ENCODE measurements at places on chromosomes 3 and 15.

- DNase-seq: no peak
Measured at GRCh38 chr3:51621091-51621892, 49.8 kb upstream of the TEX264 start.

- no peak for DNase-seq
Measured at GRCh38 chr15:45224621-45225217, 27.3 kb upstream of the SLC28A2 start.

GRCh38 chr3:139006051-139006716 is at the start of gene PRR23A:
PRR23A (minus strand) TSS chr3:139006268; CDS start chr3:139006268, 0 bp downstream.
- no peak for DNase-seq

GRCh38 chr3:42488687-42489086 is 13.8 kb upstream of the VIPR1 start:
- no peak for DNase-seq

DNA sequence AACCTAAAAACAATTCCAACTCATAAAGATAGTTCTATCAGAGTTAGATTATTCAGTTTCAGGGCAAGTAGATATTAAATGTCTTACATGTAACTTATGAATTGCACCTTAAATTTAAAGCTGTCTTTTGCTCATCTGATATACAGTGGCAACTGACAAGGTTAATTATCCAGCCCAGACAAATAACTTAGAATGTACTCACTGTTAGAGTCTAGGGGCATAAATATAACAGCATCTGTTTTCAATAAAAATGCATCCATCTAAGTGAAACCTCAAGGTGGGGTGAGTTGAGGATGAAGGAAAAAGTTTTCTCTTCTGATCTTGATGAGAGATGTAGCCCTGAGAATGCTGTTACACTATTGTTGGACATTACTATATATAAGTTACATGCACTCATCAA is 112.6 kb downstream of the FBN1 start:
- no peak for DNase-seq

DNA sequence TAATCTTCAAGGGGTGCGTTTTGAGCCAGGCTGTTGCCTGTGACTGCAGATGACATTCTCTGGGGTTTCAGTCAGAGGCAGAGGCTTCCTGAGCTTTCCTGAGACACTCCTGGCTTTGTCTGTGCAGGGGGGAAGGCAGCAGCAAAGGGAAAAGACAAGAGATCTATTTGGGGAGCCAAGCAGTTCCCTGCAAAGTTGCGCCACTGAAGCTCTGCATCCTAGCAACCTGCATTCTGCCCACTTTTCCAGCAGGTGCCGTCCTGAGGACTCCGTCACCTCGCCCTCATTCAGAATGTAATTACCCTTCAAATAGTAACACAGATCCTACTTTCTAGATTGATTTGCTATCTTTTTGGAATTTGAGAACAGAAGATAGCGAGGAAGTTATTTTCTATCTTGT is 1.9 kb upstream of the TMEM158 start:
- DNase-seq: no peak

DNA sequence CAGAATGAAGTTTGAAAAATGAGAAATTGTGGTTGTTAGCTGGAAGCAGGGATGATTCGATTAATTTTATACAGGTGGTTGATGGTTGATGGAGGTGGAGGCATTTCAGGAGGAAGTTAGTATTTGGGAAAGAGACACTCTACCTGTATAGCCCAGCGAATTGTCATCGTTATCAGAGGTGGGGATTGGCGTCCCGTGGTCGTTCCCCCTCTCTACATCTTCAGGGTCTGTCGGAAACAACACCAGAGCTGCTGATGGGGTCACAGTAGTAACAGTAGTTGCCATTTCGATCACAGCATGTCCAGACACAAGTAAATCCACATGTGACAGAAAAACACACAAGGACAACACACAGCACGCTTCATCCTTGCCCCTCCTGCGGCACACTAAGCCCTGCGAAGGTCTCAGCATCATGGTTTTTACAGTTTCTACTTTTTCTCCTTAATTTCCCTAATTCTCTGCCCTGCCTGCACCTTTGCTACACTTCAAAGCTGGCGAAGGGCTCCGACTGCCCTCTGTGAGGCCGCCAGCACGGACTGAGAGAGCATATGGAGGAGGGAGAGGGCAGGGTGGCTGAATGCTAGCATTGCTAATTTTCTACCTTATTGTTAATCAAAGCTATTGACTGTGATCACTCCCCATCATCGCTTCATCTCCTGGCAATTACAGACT is 642.3 kb downstream of the ROBO1 start:
- DNase-seq: no peak

DNA sequence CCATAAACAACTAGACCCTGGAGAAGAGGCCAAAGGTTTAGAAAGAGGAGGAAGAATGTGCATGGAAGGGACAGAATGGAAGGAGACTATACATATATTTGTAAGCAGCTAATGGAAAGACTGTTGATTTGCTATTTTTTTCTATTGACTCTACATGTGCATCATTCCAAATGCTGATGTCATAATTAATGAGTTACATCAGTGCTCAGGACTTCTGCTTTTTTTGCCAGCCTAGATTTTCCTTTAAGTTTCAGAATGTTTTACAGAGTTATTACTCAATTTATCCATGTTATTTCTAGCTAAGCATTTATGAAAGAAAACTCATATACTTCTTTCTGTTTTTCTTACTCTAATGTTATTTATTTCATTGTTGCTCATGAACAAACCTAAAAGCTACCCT is 62.6 kb upstream of the VGLL3 start:
- no peak for DNase-seq

DNA sequence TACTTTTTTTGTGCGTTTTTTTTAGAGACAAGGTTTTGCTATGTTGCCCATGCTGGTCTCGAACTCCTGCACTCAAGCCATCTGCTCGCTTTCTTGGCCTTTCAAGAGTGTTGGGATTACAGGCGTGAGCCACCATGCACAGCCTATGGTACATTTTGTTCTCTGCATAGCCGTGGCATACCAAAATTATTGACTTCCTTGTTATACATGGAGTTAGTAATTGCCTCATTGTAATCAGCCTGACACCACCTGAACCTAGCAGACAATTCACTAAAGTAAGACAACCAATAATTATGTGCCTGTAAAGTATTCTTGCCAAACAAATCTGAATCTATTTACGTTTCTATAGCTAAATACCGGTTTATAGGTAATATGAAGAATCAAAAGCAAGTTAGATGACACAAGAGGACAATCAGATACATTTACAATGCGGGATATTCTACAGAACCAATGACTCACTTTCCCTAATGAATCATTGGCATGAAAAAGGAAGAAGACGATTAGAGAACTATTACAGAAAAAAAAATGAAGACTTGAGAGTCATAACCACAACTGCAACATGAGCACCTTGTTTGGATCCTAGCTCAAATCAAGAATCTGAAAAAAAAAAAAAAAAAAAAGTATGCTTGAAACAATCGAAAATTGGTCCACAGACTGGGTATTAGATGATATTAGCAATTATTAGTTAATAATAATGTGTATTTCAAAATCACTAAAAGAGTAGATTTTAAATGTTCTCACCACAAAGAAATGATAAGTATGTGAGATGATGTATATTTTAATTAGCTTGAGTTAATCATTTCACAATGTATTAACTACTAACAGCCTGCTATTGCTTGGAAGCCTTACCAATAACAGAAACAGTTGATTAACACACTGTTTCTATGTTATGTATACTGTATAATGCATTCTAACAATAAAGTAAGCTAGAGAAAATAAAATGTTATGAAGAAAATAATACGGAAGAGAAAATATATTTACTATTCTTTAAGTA is 7.1 kb downstream of the GUCA1C start:
- DNase-seq: no peak

DNA sequence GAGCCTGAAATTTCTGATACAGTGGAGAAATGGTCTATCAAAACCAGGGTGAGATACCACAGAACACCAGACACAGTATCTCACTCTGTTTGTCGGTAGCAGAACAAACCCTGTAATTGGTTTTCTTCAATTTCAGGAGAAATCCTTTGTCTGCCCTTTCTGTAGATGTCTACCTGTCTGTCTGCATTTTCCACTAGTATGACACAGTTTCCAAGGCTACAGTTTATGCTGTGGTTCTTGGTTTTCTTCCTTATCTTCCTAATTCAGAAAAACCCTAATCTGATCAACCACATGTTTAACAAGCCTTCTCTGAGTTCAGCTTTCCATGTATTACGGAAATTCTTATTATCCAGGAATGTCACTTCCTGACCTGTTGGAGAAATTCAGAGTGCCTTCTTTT is 70.8 kb downstream of the SCN11A start:
- no peak for DNase-seq

GRCh38 chr3:41662288-41662687 is 299.6 kb downstream of the ULK4 start:
- DNase-seq: no peak

GRCh38 chr3:176968631-176969030 is 228.7 kb downstream of the TBL1XR1 start:
- DNase-seq: no peak

- DNase-seq: no peak
Measured at GRCh38 chr3:98784666-98785600, 21.8 kb downstream of the ST3GAL6 start.

GRCh38 chr15:41907141-41907540 is 13.3 kb upstream of the SPTBN5 start:
- DNase-seq: no peak

DNA sequence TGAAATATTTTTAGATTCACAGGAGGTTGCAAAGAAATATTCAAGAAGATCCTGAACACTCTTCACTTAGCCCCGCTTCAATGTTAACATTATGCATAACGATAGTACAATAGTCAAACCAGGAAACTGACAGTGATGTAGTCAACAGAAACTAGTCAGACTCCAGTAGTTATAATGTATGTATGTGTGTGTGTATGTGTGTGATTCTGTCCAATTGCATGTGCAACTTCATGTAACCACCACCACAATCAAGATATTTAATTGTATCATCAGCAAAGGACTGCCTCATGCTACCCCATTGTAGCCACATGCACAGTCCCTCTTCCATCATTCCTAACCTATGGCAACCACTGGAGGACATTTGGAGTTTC is 77.9 kb downstream of the APBA2 start:
- no peak for DNase-seq

DNA sequence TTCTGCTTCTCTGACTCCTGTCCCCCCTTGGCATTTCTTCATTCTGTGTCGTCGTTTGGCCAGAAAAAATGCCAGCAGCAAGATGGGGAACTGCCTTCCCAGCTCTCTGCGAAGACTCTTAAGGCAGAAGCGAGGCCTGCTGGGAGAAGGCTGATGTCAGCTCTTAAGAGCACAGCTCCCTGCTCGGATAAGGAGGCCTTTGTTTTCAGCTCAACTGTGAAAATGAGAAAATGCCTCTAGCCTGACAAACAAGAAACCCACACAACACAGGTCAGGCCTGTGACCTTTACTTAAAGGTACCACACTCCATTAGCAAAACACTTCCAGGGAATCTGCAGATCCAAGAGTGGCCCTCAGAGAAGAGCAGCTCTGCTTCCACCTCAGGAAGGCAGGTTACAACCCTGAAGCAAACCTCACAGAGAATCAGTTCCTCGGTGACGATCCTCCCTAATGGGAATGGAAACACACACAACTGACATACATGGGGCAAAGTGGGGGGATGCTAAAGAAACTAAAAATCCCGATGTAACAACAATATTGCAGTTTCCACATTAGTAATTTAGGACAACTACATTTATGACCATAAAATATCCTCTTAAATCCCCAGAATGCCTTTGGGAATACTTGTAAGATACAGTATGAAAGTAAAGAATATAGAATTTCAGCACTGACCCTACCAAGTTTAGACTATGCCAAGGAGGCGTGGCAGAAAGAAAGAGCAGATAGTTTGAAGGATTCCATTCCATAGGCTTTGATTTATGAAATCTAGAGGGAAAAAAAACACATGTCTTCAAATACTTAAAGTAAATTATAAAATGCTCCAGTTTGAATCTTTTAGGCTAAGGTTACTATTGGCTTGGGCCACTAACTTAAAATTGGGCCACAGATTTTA is 52.1 kb downstream of the VGLL4 start:
- DNase-seq: no peak

All from activated naive CD4-positive, alpha-beta T cell (primary cell).